Left lobe of liver (tissue), 2 donors: ENCODE measurements at places on chromosomes 3 and 15.

DNA sequence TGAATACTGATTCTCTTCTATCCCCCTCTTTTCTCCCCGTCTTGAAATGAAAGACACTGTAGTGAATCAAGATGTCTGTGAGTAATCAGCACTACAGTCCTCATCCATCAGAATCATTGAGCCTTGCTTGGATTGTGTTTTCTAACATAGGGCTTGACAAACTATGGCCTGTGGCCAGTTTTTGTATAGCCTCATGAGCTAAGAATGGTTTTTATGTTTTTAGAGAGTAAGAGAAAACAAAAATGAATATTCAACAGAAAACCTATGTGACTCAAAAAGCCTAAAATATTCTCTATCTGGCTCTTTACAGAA lies 55.2 kb downstream of the PPM1L start:
- DNase-seq: no peak

GRCh38 chr3:125239266-125239665 lies 26.7 kb upstream of the SLC12A8 start:
- DNase-seq: no peak

DNA sequence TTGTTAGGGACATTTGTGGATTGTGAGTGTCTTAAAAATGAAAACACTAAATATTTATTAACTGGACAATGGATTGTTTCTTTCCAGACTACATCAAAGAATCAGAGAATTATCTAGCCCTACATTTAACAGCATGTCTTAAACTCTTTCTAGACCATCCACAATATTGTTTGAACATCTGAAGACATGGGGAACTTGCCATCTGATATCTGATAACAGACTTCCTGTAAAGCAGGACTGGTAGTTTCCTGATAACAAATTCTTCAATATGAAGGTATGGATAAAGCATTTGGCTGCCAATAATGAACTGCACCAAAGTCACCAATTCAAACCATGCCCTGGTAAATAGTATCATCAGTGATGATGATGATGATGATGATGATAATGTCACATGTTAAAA lies 26.2 kb upstream of the HACD2 start:
- DNase-seq: no peak

GRCh38 chr3:183253528-183254486 lies 754 bp downstream of the B3GNT5 start:
- peak; percentile 78 for DNase-seq
